Left colon (tissue), 2 donors: ENCODE measurements at places on chromosomes 1 and 21. TPM values are rescaled to one million over a fixed set of nuclear protein-coding genes. Genes with fewer than 3 reads are reported as not detected.

GRCh38 chr1:31855038-31855845 is 39.4 kb upstream of the SPOCD1 start:
- no peak for DNase-seq

GRCh38 chr1:165942062-165942461 is 114.6 kb downstream of the UCK2 start:
- no peak for DNase-seq

GRCh38 chr1:91065337-91065736 is 43.5 kb upstream of the ZNF644 start:
- DNase-seq, result no peak

DNA sequence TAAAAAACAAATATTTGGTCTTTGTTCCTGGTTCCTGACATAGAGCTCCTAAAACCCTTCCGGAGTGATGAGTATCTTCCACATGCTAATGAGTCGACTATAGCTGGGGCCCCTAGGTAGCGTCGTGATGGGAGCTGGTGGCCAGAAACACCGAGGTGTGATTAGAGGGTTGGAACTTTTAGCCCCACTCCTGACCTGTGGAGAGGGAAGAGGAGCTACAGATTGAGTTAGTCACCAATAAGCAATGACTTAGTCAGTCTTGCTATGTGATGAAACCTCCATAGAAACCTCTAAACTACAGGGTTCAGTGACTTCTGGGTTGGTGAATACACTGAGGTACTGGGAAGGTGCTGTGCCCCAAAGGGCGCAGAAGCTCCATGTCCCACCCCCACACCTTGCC is 30.1 kb upstream of the PLD5 start:
- DNase-seq, result no peak

- DNase-seq, result no peak
Measured at GRCh38 chr21:34802180-34802899, 133.5 kb downstream of the CLIC6 start.

DNA sequence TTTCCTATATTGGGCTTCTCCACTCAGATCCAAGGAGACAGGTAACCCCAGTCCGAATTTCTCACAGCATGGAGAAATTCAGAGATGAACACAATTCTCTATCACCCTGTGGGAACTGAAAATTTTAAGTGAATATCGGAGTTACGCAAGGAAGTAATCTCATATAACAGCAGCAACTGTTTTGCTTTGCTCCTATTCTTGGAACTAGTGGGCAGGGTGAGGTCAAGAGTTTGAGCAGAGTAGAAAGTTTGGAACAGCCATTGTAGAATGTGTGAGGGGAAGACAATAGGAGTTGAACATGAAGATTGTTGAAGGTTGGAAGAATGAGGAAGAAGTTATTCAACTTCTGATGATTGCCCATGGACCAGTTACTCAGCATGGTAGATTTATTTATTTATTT is 24.3 kb upstream of the SLC35D1 start:
- DNase-seq, result no peak

GRCh38 chr1:63326106-63326472 is 3.7 kb downstream of the FOXD3 start:
- no peak for DNase-seq

- DNase-seq, result peak; percentile 35
Measured at GRCh38 chr1:89523572-89524368, 859 bp upstream of the LRRC8B start.

DNA sequence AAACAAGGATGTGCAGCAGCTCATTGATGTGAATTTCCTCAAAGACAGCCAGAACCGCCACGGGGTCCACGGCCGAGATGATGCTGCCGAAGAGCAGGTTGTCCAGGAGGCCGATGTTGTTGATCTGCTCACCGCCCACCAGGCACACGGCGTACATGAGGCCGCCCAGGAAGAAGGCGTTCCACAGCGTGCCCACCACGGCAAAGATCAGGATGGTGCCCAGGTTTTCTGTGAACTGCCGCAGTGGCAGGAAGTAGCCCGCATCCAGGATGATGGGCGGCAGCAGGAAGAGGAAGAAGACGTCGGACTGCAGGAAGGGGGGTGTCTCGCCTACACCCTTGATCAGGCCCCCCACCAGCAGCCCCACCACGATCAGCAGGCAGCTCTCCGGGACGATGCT is 41.1 kb downstream of the SLC9A1 start:
- DNase-seq, result no peak

DNA sequence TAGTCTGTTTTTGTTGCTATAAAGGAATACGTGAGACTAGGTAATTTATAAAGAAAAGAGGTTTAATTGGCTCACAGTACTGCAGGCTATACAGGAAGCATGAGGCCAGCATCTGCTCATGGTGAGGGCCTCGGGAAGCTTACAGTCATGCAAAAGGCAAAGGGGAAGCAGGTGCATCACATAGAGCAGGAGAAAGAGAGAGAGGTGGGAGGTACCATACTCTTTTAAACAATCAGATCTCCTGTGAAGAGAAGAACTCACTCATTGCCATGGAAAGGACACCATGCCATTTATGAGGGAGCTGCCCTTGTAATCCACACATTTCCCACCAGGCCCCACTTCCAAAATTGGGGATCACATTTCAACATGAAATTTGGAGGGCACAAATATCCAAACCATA is 12.7 kb downstream of the PPP1R12B start:
- no peak for DNase-seq

GRCh38 chr1:180343921-180344769 is 114.1 kb downstream of the LHX4 start:
- DNase-seq, result peak; percentile 64

DNA sequence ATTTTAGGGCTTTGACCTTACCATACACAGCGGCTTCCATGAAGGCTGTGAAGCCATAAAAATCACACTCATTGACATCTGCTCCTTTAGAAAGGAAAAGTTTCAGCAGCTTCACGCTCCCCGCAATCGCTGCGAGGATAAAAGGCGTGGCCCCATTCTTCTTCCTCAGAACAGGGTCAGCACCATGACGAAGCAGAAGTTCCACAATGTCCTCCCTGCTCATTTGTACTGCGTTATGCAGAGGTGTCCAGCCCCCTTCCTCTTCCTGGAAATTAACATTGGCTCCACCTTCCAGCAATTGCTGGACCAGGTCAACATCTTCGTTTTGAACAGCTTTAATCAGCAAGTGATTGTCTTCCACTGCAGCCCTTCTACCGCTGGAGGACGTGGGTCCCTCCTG is 2.7 kb downstream of the RNASEL start:
- no peak for DNase-seq

DNA sequence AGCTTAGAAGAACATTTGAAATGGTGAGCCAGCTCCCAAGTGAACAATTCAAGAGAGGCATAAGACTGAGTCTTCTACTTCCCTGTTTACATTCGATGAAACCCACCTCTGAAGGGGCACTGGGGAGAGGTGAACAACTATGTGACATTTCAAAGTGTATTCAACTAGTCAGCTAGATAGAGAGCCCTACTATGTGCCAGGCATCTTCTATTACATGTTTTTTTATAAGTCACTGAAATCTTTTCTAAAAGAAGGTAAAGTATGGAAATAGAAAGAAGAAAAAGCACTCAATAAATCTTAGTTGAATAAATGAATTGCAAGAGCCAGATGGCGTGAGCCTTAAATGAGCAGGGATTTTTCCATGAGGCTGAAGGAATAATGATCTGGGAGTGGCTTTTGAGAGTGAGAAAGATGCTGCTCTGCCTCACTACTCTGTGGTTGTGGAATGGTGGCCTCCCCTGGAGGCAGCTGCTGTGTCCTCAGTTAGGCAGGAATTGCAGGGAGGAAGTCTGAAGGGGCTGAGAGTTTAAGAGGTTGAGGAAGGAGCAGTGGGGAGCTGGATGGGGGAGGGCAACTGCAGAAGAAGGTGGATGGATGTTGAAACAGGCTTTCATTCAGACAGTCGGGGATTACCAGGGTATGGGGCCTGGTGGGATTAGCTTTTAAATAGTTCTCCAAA is 10.4 kb upstream of the PTPRF start:
- DNase-seq, result no peak

DNA sequence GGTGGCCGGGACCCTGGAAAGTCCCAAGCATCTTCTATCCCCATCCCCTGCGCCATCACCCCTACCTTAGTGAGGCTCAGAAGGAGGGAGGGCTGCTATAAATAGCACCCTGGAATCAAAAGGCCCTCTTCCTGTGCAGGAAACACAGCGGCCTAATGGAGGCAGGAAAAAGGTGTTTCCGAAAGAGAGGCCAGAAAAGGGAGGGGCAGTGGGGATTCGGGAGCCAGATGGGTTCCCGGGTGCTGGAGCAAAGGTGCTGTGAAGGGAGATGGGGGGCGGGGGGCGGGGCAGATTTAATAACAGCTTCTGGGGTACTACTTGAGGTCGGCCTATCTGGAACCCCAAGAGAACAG is 16.6 kb downstream of the NAV1 start:
- DNase-seq, result no peak

Gene GJA9
- total RNA-seq, result 1.4 TPM

Gene GABRD
- not detected for total RNA-seq

Gene CELSR2
- total RNA-seq, result 3.9 TPM

Gene HAO2
- not detected for total RNA-seq
